Aortic smooth muscle cell (primary cell): ENCODE measurements at places on chromosomes 6 and 20. TPM values are rescaled to one million over a fixed set of nuclear protein-coding genes. Genes with fewer than 3 reads are reported as not detected.

The RIOK1 gene
- total RNA-seq, result 17.0 and 24.3 TPM in 2 replicates

The PAX1 gene
- total RNA-seq, result not detected in 2 replicates

The EEF1A2 gene
- total RNA-seq, result 0.06 and 0.13 TPM in 2 replicates

The FAM217A gene
- not detected in 2 replicates for total RNA-seq

The APOBEC2 gene
- total RNA-seq, result not detected in 2 replicates

The BPIFB1 gene
- not detected in 2 replicates for total RNA-seq

The ZC2HC1B gene
- not detected in 2 replicates for total RNA-seq
